Stimulated activated CD4-positive, alpha-beta T cell treated with anti-CD3 and anti-CD28 coated beads, Interleukin-1b, Interleukin-23, amount 100 ng/mL, for 4 hours (primary cell): ENCODE measurements at places on chromosomes 13 and 19.

DNA sequence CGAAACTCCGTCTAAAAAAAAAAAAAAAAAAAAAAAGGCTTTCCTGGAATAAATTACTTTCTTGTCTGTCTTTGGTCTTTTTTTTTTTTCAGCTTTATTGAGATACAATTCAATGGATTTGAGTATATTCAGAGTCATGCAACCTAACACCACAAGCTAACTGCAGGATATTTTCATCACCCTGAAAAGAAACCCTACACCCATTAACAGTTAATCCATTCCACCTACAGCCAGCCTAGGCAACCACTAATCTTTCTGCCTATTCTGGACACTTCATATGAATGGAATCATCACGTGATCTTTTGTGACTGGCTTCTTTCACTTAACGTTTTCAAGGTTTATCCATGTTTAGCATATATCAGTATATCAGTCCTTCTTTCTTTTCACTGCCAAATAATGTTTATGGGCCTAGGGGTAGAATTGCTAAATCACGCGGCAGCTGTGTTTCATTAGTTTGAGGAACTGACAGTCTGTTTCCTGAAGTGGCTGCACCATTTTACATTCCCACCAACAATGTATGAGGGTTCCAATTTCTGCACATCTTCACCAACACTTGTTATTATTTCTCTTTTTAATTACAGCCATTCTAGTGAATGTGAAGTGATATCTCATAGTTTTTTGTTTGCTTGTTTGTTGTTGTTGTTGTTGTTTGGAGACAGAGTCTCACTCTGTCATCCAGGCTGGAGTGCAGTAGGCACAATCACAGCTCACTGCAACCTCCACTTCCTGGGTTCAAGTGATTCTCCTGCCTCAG lies 19.9 kb downstream of the LRFN3 start:
- no peak for DNase-seq

DNA sequence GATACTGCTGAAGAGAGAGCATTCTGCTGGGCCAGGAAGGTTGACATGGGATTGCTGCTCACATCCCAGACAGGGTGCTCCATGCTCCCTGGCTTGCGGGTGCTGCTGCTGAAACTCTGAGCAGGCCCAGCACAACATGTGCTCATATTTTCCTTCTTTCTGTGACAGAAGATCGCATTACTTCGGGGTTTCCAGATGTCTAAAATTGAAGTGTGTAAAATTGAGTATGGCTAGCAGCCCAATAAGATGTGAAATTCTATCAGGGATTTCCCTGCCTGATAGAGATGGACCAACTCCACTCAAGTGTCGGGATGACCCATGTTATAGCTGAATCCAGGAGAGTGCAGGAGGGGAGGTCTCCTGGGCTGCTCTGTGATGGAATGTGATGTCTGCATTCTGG lies 55.6 kb upstream of the KL start:
- no peak for DNase-seq

DNA sequence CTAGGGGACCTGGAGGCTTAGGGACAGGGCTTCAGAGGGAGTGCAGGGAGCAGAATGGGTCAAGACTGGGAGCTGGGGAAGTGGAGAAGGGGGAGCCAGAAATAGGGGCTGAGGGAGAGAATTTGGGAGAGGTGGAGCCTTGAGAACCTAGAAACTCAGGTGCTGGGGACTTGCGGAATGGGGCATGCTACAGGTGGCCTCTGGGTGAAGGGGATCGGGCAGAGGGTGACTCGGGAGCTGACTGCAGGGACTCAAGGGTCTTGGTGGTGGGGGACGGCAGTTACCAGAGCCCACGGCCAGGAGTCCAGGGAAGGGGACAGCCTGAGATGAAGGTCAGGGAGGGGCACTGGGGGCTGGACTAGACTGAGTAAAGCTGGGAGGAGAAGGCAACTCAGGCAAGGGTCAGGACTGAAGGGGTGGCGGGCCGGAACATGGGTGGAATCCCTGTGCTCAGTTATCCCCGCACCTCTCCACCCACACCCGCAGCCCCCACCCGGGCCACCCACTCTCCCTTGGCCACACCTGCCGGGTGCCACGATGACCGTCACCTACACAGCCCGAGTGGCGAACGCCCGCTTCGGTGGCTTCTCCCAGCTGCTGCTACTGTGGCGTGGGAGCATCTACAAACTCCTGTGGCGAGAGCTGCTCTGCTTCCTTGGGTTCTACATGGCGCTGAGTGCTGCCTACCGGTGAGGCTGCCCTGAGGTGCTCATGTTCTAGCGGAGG lies 628 bp downstream of the BEST2 start:
- DNase-seq = no peak

DNA sequence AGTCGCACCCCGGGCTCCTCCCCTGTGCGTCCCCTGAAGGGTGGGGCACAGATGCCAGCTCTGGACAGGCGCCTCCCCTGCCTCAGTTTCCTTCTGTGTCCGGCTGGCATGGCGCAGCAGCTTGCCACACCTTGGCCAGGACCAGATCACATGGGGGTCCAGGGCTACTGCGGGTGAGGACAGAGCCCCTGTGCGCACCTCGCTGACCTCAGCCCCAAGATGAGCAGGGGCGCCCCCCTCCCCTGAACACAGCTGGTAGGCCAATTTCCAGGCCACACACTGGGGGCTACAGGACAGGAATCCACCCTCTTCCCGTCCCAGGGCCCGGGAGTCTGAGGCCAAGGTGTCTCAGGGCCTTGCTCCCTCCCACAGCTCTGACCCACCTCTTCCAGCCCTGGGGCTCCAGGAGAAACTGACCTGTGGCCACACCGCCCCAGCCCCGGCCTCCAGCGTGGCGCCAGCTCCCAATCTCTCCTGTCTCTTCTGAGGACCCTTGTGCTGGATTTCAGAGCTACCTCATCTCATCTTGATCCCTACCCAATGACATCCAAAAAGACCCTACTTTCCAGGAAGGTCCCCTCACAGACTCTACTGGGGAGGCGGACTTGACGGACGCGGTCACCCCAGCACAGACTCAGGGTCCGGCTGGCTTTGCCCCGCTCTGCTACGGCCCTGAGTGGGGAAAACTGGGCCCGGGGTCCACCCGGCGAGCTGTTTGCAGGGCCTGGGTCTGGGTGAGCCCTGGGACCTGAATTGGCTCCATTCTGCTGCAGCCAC lies 28.2 kb downstream of the SBNO2 start:
- DNase-seq = no peak

DNA sequence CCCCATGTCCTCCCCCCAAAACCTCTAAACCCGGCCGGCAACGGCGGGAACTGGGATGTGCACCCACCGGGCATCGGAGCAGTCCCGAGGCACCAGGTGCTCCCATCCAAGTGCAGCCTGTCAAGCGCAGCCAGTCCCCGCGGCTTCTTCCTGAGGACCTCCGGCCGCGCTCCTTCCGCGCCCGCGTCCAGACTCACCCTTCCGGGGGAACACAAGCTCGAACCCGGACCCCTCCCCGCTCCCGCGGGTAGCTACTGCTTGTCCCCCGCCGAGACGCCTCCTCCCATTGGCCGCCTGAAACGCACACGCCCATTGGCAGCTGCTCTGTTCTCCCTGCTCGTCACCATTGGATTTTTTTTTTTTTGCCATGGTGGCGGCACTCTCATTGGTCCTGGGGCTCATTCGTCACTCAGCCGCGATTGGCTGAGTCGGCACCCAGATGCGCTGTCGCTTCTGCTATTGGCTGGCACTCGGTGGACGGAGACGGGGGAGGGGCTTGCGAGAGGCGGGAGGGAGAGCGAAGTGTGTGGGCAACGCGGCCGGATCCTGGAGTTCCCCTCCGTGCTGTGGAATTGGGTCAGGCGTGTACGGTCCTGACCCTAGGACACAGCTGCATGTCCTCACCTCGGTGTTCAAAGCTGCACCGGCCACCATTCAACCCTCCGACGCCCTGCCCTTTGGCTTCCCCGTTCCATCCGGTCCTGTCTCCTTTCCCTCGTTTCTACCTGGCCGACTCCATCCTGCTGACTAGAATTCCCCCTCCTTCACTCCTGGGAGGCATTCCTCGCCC lies at the start of gene TYK2:
Gene TYK2 (minus strand): TSS at position 260 of the 790 bp plus-strand sequence. CDS start 2,166 bp downstream, outside the sequence.
- peak; percentile 91 for DNase-seq

- no peak for DNase-seq
Measured at GRCh38 chr13:114005206-114005724, 31.4 kb upstream of the C13orf46 start.

- no peak for DNase-seq
Measured at GRCh38 chr19:12295191-12295590, 508 bp upstream of the ZNF44 start.

- no peak for DNase-seq
Measured at GRCh38 chr13:70171151-70171550, 62.9 kb upstream of the KLHL1 start.

DNA sequence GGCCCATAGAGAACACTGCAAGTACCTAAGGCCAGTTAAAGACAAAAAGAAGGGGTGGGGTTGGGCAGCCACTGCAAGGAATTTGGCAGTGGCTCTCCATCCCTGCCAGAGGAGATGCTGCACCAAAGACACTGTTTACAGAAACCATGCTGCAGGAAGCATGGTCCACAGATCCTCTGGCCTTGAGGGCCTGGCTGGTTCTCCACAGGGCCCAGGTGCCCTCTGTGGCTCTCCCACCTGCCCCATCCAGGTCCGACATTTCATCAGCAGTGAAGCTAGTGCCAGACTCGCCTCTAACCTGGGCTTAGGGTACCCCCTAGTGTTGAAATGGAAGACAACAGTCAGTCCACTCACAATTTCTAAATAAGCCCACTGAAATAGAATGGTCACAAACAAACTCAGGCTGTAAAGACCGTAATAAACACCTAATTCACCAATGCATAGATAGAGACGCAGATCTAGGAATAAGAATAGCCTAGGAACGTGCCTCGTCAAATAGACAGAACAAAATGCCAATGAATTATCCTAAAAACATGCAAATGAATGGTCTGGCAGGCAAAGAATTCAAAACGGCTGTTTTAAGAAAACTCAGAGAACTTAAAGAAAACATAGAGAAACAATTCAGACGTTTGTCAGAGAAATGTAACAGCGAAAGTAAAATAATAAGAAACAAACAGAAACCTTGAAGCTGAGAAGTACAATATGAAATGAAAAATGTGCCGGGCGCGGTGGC lies 23.3 kb downstream of the LYPD4 start:
- no peak for DNase-seq

DNA sequence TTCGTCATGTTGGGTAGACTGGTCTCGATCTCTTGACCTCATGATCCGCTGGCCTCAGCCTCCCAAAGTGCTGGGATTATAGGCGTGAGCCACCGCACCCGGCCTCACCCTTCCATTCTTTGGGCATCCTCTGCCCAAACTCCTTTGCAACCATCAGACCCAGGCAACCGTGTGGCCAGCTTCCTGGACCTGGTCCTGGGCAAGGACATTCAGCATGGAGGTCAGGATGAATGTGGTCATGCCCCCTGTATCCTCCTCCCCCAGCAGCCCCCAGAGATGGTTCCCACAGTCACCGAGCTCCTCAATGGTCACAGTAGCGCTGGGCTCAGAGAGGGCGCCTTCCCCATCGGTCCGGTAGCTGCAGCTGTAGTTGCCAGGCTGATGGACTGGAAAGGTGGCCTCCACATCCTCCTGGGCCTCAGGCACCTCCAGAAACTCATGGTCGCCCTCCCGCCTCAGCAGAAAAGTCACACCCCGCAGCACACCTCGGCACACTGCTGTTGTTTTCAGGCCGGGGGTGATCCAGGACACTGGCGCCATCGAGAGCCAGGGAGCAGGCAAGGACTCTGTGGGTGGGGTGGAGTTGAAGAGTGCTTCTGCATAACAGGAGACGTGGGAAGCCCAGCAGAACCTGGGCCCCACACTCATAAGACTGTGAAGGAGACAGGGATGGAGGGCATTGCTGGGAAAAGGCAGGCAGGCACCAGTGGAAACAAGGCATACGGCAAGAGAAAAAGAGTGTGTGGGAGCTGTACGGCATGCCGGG lies 1.1 kb downstream of the A1BG start:
- no peak for DNase-seq

GRCh38 chr19:16330368-16330801 lies 5.8 kb downstream of the KLF2 start:
- DNase-seq = peak; percentile 89

DNA sequence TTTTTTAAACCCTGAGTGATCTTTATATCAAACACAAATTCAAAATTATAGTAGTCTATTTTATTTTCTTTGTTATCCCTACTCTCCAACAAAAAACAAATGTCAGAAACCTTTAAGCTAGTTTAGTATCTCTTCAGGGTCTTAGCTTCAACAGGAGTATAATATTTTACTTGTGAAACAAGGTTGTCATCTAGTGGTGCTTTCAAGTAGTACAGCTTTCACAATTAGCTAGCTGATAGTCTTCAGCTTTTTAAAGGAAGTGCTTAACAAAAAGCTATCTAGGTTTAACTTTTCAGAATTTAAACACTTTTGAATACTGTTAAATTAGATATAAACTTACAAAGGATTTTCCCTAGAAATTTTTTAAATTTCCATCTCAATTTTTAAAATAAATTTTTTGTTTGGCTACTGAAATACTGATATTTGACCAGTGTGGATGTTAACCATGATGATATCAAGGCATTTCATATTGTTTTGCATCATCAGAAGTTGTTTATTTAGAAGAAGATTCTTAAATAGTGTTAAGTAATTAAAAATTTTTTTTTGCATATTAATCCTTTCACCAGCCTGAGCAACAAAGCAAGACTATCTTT lies 34.2 kb downstream of the TDRD3 start:
- DNase-seq = no peak

- DNase-seq = no peak
Measured at GRCh38 chr13:79614250-79614918, 133.4 kb downstream of the NDFIP2 start.

DNA sequence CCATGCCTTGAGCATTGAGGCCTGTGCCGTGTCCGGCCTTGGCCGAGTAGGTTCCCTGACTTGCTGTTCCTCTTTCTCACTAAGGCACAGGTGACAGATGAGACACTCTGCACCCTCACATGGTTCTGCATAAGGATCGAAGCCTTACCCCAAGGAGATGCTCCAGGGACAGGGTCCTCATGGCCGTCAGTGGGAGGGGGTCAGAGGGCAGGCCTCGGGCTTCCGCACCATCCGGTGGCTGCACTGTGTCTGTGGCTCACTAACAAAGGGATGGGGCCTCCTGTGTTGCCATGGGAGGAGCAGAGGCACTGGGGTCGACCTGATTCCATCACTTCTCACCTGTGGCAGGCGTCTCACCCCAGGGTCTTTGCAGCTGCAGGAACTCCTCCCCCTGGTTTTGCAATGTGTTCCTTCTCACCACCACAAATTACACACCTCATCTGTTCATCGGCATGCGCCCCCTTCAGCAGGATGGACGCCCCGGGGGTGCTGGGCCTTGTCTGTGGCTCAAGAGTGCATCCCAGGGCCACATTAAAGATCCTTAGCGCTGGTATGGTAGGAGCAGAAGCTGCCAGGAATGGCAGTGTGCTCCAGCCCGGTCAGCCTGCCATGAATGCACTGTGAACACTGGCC lies 113.3 kb upstream of the SOX1 start:
- DNase-seq = no peak

DNA sequence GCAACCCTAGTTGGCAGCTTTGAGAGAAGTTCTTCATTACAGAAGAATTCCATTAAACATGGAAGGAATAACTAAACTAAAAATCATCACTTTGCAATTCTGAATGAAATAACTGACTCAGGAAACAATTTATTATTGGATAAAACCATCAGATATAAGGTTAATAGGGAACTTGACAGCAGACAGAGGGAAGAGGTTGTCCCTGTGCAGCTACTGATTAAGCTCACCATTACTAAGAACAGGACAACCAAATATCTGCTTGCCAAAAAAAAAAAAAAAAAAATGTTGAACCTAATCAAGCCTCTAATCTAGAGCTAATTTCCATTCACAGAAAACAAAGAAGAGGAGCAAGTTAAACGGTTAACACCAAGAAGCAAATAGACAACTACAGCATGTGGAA lies 12.8 kb downstream of the N4BP2L2 start:
- no peak for DNase-seq
